ENCODE measurements at places on chromosomes 4 and X.

DNA sequence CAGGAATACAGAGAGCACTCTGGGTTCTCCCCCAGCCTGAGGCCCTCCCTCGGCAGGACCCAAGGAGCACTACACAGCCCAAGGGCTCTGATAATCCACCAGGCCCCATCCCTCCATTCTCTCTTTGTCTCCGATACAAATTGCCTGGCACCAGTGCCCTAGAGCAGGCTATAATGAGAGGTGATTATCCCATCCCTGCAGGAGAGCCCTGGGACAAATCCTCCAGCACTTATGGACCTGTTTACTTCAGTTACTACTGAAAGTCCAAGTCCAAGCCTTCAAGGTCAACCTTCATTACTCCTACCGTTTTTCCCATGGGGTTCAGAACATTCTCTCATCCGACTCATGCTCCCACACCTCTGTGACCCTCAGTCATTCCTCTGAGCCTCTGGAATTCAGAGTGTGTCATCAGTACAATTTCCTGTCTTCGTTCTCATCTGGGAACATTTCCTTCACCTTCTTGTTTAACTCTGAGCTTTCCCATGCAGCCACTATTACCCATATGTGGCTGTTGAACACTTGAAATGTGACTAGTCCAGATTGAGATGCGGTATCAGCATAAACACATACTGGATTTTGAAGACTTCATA lies 299.0 kb downstream of the RAPGEF2 start:
- no peak for DNase-seq

- DNase-seq: no peak
Observed at GRCh38 chrX:924017-924416, 288.4 kb downstream of the CRLF2 start.

DNA sequence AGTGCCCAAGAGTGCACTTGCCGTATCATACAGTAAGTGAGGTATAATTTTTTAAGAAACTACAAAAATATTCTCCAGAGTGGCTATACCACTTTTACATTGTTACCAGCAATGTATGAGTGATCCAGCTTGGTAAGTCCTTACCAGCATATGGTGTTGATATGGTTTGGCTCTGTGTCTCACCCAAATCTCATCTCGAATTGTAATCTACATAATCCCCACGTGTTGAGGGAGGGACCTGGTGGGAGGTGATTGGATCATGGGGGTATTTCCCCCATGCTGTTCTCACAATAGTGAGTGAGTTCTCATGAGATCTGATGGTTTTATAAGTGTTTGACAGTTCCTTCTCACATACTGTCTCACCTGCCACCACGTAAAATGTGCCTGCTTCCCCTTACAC lies 44.8 kb downstream of the RBMX start:
- no peak for DNase-seq

- DNase-seq: no peak
Observed at GRCh38 chr4:110704748-110705439, 82.0 kb upstream of the PITX2 start.

DNA sequence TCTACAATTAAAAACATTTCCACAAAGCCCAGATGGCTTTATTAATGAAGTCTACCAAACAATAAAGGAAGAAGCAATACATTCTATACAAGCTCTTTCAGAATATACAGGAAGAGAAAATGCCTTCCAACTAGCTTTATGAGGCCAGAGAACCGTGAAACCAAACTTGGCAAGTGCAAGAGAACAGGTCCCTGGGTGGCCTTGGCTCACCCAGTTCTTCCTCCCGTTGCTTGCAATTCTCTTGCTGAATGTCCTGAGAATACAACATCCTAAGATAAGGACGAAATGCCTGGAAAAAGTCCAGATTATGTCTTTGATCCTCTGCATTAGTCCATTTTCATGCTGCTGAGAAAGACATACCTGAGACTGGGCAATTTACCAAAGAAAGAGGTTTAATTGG lies 204.9 kb downstream of the MAD2L1 start:
- peak; percentile 11 for DNase-seq

GRCh38 chrX:56800801-56801200 lies 71.8 kb downstream of the NBDY start:
- no peak for DNase-seq

DNA sequence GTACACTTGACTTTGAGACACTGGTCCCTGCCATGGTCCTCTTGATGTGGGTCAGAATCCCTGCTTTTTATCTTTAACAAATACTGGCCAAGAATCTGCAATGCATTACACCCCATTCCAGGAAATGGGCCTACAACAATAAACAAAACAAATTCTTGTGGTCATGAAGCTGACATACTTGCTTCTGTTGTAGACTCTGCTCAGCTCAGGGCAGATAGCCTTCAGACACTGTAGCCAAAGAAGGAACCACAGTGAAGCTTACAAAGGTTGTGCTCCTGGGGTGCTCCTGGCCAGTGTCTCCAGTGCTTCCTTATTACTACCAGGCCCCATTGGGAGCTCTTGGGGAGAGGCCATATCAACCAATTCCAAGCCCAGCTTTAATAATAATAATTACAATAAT lies 21.8 kb downstream of the KIAA1210 start:
- no peak for DNase-seq

- DNase-seq: no peak
Observed at GRCh38 chr4:151315212-151315886, 10.1 kb downstream of the SH3D19 start.

GRCh38 chrX:111101580-111101979 lies 5.6 kb downstream of the PAK3 start:
- DNase-seq: no peak

GRCh38 chr4:30726090-30726675 lies 6.0 kb downstream of the PCDH7 start:
- DNase-seq: no peak

- no peak for DNase-seq
Observed at GRCh38 chr4:11739992-11740391, 311.3 kb upstream of the HS3ST1 start.

DNA sequence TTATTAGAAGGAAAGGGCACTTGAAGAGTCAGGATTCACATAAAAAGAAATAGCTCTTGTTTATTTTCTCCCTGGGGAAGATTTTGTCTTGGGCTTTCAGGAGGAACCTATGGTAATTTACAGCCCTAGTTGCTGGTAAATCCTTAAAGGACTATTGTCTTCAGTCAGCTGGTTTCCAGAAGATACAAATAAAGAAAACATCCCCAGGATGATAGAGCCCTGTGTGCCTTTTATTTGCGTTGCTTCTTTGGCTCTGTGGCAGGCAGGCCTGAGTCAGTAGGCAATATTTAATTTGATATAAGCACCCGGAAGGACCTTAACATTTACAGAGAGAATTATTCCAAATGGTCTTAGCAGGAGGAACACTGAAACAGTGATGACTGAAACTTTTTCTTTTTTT lies 131.0 kb upstream of the SLC34A2 start:
- no peak for DNase-seq

- no peak for DNase-seq
Observed at GRCh38 chr4:95265814-95266740, 282.7 kb downstream of the UNC5C start.

DNA sequence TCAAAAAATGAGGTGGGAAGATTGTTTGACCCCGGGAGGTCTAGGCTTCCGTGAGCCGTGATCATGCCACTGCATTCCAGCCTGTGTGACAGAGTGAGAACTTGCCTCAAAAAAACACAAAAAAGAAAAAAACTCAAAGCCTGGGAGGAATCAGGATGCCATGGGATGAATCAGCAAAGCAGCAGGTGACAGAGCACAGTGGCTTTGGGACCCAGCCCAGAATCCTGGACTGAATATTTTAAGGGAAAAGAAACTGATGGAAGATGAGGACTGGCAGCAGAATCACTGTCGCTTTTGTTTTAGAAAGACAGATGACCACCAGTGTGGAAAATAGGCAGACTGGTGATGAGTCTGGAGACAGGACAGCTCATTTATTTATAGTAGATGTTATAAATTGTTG lies 16.6 kb downstream of the S100G start:
- DNase-seq: no peak

GRCh38 chr4:170007113-170007512 lies 19.1 kb downstream of the MFAP3L start:
- DNase-seq: no peak

DNA sequence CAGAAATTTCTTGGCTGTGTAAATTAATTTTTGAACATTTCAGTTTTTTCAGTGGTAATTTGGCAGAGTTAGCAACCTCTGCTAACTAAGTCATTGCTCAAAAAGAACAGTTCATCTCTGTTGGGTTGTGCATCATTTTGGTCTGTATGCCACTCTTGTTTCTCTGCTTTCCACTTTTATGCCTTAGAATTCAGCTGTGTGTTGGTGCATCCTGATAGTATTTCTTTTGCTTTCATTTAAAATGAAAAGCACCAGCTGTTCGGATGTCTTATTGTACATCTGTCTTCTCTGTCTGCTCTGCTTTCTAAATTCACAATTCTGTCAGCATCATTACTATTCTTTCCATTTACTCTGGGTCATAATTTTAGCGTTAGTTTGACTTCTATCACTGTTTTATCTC lies 388.2 kb upstream of the NDST4 start:
- DNase-seq: no peak

- no peak for DNase-seq
Observed at GRCh38 chr4:84914686-84915395, 51.6 kb downstream of the WDFY3 start.

DNA sequence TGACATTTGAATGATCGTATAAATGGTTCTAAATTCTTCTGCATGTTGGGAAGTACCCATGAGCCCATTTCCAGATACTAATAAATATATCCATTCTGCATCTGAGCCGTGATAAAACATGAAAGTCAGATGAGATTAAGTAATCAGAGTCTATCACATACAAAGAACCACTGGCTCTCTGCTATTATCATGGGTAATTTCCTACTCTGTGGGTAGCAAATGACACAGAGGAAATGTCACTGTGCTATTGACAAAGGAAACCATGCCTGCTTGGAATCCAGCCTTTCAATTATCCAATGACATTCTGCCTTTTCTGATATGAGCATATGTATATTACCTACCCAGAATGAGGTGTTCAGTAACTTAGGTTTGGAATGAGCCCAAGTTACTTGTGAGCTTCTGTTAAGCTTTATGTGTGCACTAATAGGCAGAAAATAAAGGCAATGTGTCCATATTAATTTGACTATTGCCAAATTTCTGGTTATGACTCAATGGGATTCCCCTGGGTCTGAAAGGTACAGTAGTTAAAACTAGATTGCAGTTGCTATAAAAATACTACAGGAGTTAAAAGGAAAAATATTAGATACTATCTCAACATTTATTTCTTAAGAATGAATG lies 238.7 kb upstream of the KCNIP4 start:
- DNase-seq: no peak

DNA sequence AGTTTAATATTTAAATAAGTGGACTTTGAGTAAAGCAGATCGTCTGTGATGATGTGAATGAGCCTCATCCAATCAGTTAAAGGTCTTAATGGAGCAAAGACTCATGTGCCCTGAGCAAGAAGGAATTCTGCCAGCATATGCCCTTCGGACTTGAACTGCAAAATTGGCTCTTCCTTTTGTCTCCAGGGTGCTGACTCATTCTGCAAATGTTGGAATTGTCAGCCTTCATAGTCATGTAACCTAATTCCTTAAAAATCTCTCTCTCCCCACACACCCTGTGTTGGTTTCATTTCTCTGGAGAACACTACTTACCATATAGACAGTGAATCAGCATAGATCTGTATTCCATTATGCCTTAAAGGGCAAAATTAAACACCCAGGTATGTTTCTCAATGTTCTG lies 609.8 kb upstream of the GALNTL6 start:
- no peak for DNase-seq

DNA sequence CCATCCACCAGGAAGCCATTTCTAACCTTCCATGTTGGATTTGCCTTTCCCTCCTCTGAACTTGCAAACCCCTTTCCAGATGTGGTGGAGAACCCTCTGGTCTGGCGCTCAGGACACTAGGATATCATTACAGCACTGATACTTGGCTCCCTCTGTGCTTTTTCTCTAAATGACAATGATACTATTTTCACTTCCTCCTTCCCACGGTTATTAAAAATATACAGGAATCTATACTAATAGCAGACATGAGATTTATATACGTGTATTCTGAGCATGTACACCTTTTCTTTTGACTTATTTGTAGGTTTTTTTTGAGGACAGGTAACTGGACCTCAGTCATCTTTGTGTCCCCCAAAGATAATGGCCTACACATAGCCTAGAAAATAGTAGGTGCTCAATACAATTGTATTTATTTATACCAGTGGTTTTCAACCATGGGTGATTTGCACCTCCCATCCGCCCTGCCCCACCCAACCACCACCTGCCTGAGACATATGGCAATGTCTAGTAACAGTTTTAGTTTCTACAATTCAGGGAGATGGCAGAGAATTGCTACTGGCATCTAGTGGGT lies 60.4 kb upstream of the PLAC8 start:
- no peak for DNase-seq

DNA sequence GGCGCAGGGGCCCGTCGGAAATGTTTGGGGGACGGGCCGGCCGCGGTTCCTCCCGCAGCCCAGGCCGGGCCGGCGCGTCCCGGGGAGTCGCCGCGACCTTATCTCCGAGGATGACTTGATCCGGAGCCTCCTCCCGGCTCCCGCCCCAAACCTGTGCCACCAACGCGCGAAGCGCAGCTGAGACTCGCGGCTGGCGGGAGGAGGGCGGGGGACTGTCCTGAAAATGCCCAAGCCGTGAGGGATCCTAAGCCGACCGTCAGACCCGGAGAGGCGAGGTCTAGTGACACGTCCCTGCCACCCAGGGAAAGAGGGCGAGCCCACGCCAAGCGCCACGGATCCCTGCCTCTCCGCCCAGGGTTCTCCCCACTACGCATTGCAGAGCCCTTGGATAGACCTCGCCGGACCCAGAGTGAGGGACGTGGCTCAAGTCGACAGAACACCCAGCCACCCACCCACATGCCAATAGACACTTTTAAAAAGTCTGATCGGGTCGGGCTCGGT lies 26.9 kb downstream of the UTP14A start:
- no peak for DNase-seq

GRCh38 chr4:89101256-89102161 lies 9.8 kb upstream of the TIGD2 start:
- DNase-seq: no peak

DNA sequence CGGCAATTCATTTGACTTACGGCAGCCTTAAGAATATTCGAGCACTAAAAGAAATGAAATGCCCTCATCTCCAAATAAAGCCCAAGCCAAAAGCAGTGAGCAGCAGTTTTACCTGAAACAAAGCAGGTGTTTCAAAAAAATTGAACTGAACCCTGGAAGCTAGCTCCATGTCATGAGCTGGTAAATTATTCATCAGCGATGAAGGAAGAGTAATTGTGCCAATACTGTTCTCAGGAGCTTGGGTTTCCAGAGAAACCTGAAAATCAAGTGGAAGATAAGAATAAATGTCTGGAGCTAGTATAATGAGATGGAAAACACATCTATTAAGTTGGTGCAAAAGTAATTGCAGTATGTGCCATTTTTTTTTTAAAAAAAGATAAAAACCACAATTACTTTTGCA lies 24.0 kb upstream of the PHKA2 start:
- no peak for DNase-seq

DNA sequence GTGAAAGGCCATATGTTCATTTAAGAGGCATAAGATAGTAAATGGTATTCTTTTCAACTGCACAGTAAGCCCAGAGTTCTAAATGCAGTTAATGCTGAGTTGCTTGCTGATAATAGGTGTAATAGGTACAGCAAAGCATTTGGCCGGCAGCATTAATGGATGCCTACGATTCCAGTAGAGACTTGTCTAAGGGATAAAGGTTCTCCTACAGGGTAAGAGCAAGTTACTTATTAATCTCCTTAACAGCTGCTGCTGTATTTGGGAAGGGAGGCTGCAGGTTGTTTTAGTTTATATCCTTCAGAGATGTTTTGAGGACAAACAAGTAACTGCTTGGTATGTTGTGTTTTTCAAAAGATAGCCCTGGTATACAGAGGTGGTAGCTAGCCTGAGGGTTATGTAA lies 16.8 kb downstream of the TSPAN7 start:
- no peak for DNase-seq

- DNase-seq: no peak
Observed at GRCh38 chr4:92825256-92825655, 521.5 kb downstream of the GRID2 start.
